Keratinocyte (primary cell): ENCODE measurements at places on chromosomes 6 and 20.

GRCh38 chr6:119506631-119507174 lies 157.1 kb upstream of the MAN1A1 start:
- no peak for DNase-seq

DNA sequence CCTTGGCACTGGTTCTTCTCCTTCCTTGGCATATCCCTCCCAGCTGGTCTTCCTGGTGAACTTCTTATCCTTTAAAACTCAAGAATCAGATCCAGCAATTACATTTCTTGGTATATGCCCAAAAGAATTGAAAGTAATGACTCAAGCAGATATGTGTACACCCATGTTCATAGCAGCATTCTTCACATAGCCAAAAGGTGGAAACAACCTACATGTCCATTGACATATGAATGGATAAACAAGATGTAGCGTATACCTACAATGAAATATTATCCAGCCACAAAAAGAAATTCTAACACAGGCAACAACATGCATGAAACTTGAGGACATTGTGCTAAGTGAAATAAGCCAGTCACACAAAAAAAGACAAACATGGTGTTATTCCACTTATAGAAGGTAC lies 103.7 kb upstream of the NT5E start:
- no peak for DNase-seq

DNA sequence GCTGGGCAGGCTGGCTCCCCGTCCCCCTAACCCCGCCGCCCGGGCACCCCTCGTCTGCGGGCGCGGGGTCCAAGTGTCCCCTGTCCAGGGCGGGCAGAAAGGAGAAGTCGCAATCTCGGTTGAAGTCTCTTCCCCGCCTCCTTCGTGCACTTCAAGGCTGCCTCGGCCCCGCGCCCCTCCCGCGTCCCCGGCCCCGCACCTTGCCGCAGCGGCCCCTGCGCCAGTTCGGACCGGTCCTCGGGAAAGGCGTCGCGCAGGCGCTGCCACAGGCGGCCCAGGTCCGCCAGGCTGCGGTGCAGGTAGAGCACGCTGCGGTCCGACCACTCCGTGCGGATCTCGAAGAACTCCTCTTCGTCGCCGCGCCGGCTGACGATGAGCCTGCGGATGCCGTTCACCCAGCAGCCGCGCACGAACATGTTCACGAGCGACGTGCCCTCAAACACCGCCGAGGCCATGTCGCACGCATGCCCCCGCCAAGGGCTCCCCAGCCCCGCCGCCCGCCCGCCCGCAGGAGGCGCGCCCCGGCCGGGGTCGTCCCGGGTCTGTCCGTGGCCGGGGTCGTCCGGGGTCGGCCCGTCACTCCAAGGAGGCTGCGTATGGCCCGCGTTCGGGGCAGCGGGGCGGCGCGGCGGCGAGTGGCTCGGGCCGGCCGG lies at the start of gene PXDC1:
Gene PXDC1, minus strand, starts transcription at position 637 of the 653 bp plus-strand sequence. Its CDS starts 182 bp downstream, at position 455.
- no peak for DNase-seq

- DNase-seq = no peak
These were observed 127.7 kb upstream of the SUPT3H start for GRCh38 chr6:45505470-45505869.

GRCh38 chr6:52696418-52696817 lies 25.5 kb downstream of the TMEM14A start:
- no peak for DNase-seq
